SW 1271 (cell line): ENCODE measurements at places on chromosomes 1 and 21.

GRCh38 chr1:195580988-195581387 lies 1027.3 kb downstream of the KCNT2 start:
- no peak for DNase-seq

DNA sequence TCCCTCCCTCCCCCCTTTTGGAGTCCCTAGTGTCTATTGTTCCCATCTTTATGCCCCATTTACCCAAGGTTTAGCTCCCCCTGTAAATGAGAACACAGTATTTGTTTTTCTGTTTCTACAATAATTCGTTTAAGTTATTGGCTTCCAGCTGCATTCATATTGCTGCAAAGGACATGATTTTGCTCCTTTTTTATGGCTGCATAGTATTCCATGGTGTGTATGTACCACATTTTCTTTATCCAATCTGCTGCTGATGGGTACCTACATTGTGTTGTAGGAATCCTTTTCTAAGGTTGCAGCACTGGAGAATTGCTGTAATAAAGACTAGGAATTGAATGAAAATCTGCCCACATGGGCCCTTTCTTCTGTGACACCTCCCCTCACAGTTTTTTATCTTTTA lies 6.8 kb downstream of the SLC25A24 start:
- DNase-seq = no peak

- no peak for DNase-seq
These were observed 25.6 kb downstream of the CDKN2C start for GRCh38 chr1:50995651-50996050.

DNA sequence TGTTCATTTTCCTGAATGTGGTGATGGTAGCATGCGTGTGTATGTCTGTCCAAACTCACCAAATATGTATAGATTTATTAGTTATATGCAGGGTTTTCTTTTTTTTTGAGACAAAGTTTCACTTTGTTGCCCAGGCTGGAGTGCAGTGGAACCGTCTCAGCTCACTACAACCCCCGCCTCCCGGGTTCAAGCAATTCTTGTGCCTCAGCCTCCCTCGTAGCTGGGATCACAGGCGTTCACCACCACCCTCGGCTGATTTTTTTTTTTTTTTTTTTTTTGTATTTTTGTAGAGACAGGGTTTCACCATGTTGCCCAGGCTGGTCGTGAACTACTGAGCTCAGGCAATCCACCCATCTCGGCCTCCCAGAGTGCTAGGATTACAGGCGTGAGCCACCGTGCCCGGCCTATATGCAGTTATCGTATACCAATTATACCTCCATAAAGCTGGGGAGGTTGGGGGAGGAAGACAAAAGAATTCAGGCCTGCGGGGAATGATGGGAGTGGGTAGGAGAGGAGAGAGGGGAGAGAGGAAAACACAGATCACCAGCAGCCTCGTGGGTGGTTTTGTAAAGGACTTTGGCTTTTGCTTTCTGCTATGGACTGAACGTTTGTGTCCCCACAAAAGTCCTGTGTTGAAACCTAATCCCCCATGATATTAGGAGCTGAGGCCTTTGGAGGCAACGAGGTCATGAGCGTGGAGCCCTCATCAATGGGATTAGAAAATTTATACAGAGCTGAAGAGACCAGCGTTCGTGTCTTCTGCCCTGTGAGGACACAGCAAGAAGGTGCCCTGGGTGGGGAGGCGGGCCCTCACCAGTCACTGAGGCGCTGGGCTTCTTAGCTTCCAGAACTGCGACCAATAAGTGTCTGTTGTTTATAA lies 4.4 kb upstream of the HNRNPU start:
- DNase-seq = no peak

- no peak for DNase-seq
These were observed 104.3 kb downstream of the RYR2 start for GRCh38 chr1:237146241-237146640.

DNA sequence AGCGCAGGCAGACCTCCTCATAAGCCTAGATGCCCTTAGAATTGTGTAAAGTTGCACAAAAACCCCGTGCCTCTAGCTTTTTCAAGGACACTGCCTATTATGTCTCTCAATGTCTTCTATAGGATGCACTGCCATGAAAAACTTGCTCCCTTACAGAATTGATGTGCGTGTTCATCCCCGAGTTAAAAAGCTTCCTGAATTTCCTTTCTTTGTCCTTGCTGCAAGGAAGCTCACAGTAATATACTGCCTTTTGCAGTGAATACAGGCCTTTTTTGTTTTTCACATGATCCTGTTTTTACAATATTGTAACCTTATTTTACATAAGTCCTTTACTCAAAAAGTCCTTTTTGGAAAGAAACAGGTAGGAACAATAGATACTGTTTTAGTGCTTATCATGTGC lies 193.0 kb downstream of the TTLL7 start:
- DNase-seq = no peak

DNA sequence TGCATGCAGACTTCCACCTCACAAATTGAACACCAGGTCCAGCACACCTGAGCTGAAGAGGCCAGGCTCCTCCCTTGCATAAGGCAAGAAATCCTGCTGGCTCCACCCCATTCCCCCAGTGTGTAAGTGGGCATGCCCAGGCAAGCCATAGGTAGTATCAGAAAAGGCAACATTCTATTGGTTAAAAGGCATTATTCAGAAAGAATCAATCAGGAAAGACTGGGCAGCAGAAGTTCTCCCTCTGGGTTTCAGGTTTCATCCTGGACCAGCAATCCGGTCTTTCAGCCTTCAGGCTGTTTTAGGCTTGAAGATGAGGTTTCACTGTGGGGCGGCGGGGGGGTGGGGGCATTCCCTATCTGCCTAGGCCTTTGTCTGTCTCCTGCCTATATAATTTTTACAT lies 42.0 kb upstream of the LHX8 start:
- DNase-seq = no peak

DNA sequence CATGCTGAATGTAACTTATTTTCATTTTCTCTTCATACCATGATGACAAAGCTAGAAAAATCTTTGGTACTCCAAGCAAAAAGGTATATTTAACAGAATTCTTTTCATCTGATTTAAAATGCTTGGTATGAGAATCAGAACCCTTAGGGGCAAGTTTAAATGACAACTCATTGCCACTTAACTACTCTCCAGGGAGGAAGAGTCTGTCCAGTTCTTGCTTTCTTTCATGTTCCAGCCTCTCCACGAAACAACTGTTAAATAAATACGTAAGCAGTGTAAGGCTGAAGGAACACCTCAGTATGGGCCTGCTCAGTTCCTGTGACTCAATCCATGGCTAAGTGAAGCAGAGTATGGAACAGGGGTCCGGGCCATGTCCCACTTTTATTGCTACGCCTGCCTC lies 1.6 kb downstream of the LCE2A start:
- no peak for DNase-seq

DNA sequence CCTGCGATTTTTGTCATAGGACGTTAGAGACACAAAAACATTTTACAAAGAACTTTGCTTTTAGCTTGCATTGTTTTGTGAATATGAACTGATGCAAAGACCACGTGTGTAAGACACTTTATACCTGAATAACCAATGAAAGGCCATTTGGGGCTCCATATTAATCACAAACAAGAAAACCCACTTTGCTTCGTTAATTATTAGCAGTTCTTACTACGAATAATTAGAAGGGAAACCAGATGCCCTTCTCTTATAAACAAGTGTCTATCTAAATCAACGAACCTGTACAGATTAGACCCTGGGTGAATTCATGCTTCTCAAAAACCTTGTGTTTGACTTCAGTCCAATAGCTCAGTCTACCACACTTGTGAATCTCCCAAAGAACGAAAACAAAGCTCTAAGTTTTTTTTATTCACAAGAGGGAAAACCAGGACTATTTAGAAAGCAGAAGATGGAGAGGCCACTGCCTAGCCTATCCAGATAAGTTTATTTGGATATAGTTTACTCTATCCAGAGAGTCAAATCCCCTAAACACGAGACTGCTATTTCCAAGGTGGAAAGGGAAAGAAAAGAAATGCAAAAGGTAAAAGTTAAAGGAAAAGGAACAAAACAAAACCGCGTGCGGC lies 897 bp downstream of the CYYR1 start:
- no peak for DNase-seq

DNA sequence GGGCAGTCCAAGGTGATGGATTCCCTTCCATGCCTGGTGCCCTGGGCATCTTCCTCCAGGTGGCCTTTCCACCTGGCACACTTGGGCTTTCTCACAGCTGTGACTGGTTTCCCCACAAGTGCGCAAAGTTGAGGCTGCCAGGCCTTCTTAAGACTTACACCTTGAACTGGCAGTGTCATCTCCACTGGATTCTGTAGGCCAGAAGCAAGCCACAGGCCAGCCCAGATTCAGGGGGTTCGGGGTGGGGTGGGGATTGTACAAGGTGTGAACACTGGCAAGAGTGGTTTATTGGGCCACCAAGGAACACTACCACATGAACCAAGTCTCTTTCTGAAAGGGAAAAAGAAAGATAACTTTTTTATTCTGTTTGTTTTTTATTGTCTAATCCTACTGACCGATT lies 27.2 kb downstream of the DYRK1A start:
- DNase-seq = no peak

DNA sequence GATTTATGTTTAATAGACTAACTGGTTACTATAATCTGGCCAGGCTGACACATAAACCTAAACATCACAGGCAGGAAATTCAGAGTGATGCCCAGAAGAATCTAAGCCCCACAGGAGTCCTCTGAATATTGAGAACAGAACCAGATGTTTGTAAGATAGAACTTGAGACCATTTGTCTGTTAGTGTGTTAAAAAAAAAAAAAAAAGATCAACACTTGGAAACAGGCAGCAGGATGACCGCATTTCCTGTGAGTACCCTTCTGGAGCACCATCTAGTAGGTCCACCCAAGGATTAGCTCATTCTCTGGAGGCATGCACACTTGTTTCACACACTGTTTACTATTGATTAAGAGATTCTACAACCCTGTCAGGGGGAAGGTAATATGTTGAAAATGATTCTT lies 111.4 kb upstream of the VANGL1 start:
- DNase-seq = no peak

DNA sequence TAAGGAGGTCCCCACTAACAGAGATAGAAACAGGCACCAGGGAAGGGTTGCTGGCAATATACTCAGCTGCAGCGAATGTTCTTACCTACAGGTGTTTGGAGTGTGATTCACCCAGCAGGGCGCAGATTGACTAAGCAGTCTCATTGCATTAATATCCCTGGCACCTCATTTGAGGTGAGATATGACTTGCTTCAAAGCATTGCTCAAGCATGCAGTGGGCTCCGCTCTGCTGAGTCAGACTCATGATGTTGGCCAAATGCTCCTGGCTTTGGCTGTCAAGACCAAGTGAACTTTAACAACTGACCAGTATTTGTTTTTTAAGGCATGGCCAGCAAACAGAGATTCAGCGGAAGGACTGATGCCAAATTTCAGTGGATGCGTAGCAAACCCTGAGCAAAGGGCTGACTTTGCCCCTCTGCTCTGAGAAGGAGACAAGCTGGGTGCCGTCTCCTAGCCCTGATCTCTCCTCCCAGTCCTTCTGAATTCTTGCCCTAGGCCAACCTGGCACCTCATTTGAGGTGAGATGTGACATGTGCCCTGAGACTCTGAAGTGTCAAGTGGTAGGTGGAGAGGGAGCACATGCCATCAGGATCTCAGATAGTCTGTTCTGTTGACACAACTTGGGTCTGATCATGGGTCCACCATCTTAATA lies 187.1 kb upstream of the COA6 start:
- DNase-seq = no peak

DNA sequence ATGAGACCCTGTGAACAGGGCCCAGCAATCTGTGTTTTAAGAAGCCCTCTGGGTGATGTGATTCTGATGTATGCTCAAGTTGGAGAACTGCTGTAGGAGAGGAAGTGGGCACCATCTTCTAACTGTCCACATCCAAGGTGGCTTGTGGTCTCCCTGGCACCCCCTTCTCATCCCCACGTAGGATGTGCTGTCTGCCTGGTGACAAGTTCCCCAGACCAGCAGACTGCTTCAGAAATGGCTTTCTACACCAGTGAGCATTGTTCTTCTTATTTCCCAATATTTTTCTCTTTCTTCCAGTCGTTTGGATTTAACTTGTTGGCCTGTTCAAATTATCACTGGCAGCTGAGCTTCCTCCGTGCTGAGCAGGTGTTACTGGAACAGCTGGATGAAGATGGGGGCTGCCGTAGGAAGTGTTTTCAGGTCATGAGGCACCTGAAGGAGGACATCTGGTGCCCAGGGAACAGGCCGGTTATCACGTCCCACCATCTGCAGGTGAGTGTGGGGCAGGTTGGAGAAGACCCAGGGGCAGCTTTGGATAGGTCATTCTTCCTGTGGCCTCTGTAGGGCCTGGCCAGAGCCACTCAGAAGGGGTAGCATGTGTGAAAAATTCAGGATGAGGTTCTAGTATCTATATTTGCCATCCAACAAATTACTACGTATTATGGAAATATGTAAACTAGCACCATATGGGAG lies 16.8 kb downstream of the MAB21L3 start:
- DNase-seq = no peak

- no peak for DNase-seq
These were observed 1466.4 kb downstream of the PLA2G4A start for GRCh38 chr1:188295157-188295556.

DNA sequence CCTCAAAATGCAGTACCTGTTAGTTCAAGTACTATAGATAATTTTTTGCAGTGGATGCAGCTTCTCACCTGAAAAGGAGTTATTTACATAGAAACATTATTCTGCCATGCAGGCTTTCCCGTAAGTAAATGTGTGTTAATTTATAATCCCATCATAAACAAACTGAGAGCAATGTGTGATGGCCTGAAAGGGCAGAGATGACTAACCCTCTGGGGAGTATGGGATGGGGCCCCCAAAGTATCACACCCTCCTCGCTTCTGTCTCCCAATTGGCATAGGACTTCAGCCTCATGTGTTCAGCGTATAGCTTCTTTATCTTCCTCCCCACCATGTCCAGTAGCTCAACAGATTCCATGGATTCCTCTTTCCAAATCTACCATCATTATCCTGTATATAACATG lies 7.6 kb downstream of the HMGCL start:
- no peak for DNase-seq

GRCh38 chr1:2158272-2158671 lies 36.3 kb downstream of the FAAP20 start:
- DNase-seq = no peak

DNA sequence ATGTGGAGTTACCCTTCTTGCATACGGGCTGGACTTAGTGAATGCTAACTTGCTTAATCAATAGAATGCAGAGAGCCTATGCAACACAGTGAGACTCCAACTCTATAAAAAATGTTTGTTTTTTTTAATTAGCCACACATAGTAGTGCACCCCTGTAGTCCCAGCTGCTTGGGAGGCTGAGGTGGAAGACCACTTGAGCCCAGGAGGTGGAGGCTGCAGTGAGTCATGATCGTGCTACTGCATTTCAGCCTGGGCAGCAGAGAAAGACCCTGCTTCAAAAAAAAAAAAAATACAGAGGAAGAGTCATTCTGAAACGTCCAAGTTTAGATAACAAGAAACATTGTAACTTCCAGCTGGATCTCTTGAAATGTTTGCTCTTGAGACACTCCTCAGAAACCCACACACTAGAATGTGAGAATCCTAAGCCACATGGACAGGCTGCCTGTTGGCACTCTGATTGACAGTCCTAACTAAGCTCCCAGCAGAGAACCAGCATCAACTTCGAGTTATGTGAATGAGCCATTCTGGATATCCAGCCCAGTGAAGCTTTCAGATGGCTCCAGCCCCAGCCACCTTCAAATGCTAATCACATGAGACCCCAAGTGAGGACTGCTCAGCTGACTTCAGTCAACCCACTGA lies 20.0 kb upstream of the CAP1 start:
- no peak for DNase-seq

GRCh38 chr1:36304521-36304920 lies 1.6 kb upstream of the SH3D21 start:
- no peak for DNase-seq
